Stimulated activated CD4-positive, alpha-beta T cell treated with anti-CD3 and anti-CD28 coated beads, Interleukin-2, amount 100 ng/mL, for 4 hours (primary cell): ENCODE measurements at places on chromosomes 16 and 17.

DNA sequence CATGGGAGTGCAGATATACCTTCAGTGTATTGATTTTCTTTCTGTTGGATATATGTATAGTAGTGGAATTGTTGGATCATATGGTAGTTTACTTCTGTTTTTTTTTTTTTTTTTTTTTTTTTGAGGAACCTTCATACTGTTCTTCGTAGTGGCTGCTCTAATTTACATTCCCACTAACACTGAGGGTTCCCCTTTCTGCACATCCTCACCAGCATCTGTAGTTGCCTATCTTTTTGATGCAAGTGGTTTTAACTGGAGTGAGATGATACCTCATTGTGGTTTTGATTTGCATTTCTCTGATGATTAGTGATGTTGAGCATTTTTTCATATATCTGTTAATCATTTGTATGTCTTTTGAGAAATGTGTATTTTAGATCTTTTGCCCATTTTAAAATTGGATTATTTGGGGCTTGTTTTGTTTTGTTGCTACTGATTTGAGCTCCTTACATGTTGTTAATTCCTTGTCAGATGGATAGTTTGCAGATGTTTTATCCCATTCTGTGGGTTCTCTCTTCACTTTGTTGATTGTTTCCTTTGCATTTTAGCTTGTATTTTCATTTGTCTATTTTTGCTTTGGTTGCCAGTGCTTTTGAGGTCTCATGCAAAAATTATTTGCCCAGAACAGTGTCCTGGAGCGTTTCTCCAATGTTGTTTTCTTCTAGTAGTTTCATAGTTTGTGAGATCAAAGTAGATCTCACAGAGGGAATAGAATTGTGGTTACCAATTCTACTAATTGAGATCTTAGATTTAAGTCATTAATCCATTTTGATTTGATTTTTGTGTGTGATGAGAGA is 25.0 kb upstream of the BCAS3 start:
- no peak for DNase-seq

DNA sequence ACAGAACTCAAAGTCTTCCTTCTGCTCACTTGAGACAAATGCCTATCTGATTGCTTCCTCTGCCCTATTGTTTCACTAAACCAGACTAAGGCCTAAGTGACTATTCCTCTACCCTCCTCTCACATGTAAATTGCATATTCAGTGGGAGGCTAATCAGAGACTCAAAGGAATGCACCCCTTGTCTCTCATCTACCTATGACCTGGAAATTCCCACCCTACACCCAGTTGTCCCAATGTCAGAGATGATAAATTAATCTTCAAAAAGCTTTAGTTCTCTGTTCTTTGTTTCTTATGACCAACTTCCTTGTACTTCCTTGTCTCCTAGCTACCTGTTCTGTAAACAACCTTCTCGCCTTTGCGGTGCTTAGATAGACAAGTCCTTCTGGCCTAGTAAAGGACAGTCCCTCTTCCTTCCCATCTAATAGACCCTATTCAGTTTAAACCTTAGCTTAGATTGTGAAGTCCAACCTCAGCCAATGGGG is 76.0 kb downstream of the EMP2 start:
- DNase-seq = no peak

DNA sequence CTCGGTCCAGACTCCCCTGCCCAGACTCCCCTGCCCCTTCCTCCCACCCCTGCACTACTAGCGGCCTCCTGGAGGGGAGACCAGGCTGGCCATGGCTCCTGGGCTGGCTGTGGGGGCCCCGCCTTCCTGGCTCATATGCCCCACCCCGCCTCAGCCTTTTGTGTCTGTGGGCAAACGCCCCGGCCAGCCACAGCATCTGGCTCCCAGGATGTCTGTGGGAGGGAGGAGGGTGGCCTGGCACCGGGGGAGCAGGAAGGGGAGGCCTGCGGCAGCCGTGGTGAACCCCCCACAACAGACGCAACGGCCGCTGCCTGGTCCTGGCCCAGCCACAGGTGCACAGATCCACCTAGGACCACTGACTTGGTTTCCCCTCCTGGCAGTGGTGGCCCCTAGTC is 32.9 kb downstream of the BAHCC1 start:
- DNase-seq = no peak

DNA sequence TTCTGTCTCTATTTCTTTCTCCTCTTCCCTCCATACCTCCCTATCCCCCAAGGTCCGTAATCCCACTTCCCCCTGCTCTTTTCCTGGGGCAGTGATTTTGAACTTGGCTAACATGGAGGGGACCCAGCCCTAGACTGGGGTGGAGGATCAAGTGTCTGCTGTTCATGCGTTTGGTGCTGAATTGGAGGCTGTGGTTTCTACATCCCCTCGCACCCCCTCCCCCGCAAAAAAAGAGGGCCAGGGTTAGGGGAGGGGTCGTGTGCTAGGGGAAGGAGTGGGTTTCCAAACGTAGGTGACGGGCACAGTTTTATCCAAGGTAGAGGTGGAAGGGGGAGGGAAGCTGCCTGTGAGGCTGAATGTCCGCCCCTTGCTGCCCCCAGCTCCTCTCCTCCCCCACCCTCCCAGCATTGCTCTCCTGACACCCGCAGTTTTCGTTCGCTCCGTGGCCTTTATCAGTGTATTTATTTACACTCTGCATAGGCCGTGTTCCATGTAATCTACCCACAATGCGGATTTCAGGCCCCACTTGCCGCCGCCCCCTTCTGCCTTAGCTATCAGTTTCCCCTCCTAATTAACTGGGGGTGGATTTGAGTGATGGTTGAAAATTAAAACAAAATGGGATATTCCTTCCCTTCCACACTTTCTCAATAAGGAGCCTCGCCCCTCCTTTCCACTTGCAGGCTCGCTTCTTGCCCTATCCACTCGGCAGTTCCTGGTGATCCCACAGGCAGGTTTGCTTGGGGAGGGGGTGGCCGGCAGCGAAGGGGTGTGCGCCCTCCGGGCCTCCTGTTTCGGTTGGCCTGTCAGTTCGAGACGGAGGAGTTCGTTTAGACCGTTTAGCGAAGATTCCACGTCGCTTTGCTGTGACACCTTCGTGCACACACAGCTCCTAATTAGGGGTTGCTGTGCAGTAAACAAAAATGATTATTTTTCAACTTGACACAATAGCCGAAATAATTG is 2.0 kb downstream of the GNAO1 start:
- no peak for DNase-seq

DNA sequence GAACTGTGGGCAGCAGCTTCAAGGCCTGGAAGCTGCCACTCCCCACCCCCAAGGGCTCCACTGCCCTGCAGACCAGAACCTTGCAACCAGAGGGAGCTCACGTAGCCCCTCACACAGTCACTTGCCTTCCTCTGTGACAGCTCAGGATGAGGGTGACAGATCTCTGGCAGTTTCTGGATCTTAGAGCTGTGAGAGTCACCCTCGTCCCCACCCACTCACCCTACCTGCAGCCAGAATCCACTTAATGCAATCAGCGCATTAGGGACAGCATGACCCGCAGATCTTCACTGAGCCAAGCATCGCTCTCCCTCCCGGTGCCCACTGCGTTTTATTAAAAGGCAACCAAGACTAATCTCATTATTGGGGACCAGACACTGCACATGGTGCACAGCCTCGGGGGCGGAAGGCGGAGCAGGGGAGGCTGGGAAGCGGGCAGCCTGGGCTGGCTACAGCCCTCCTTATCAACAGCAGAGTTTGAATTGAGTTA is 3.5 kb downstream of the CYB561 start:
- no peak for DNase-seq

DNA sequence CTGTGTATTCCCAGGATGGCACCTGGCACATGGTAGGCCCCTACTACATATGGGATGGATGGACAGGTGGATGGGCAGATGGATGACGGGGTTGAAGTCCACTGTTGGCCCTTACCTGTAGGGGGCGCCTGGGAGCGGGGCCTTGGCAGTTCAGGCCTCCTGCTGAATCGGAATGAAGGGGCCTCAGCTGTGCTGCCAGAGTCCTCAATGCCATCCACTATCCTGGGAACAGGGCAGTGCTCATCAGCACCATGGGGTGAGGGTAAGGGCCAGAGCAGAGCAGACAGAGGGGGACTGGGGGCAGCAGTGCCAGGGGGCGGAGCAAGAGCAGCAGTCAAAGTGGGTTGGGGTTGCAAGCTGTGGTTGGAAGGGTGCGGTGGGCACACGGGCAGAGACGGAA is 8.3 kb upstream of the RAB5C start:
- peak; percentile 22 for DNase-seq

- DNase-seq = no peak
Measured at GRCh38 chr17:49196520-49196919, 13.9 kb downstream of the GNGT2 start.

GRCh38 chr17:81806461-81807209 is 2.7 kb downstream of the GCGR start:
- DNase-seq = no peak

- no peak for DNase-seq
Measured at GRCh38 chr16:11114366-11115164, 141.4 kb downstream of the SOCS1 start.

DNA sequence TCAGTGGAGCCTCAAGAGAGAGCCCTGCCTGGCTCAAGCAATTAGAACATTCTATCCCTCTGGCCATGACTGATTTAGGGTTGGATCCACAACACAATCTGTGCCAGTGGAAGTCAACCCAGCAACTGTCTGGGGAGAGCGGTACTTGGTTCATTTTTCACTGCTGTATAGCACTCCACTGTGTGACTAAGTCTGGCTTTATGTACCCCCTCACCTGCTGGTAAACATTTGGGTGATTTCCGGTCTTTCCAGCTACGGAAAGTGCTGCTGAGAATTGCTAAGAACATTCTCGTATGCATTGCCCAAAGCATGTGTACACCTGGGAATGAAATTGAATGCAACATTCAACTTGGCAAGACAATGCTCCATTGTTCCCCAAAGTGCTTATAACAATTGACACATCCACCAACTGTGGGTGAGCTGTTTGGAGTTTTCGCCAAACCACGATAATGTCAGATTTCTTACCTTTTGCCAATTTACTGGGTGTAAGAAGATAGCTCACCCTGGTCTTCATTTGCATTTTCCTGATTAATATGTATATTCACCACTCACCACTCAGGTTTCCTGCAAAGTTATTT is 63.5 kb upstream of the MED9 start:
- no peak for DNase-seq

DNA sequence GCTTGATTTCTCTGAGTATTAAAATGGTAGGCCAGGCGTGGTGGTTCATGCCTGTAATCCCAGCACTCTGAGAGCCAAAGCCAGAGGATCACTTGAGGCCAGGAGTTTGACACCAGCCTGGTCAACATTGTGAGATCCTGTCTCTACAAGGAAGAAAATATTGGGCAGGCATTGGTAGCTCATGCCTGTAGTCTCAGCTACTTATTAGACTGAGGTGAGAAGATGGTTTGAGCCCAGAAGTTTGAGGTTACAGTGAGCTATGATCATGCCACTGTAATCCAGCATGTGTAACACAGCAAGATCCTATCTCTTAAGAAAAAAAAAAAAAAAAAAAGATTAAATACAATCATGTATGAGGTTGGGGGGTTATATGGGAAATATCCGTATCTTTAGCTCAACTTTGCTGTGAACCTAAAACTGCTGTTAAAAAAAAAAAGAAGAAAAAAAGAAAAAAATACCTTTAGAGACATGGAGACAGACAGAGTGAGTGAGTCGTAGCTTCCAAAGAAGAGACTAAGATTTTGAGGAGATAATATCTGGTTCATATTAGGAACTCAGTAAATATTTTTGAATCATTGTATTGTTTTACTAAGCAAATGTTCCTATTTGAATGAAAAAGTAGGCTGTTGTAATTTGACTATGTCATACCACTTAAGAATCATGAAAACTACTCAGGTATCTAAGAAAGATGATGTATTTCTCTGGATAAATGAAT is 325.7 kb upstream of the TBX2 start:
- DNase-seq = no peak

DNA sequence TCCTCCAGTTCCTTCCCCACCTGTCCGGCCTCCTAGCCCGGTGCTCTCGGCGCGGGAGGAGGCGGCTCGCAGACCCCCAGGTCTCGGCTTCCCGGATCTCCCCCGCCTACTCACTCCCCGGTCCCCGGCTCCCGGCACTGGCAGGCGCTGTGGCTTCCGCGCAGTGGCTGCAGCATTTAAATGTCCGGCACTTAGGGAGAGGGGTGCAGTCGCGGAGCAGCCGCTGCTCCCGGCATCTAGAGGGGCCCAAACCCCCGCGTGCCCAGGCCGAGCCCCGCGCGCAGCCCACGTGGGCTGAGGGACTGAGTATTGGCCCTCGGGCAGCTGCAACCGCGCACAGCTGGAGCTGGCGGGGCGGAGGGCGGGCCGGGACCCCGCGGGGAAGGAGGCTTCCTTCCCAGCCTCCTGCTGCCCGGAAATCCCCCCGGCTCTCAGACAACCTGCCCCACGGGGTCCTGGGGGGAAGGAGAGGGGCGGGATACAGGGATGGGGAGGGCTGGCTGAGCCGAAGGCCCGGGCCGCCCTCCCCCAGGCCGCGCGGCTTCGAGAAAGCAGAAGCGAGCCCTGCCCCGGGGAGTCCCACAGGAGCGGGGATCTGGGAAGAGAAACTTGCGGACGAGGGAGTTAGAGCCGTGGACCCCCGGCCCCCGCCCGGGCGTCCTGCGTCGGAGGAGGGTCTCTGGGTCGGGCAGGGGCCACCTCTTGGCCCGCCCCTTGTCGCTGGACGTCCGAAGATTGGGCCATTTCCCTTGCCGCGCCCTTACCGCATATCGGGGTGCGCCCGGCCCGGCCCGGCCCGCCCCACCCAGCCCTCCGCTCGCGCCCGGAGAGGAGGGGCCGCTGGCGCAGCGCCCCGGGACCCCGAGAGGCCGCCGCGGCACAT is at the start of gene MMP25:
Gene MMP25, plus strand, starts transcription at position 804 of the 883 bp plus-strand sequence. CDS start 357 bp downstream, outside the sequence.
- no peak for DNase-seq

DNA sequence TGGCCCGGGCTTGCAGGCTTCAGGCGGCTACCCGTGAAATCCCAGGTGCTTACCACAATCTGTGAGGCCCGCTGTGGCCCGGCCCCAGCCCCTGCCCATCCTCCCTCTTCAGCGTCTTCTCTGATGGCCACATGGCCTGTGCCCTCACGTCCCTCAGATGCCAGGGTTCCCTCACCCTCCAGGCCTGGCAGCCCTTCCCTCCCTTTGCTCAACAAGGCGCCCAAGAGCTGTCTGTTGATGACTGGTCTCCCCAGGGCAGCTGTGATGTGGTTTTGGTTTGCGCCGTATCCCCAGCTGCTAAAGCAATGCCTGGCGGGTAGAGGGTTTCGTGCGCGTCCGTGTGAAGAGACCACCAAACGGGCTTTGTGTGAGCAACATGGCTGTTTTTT is 35.1 kb downstream of the PMM2 start:
- no peak for DNase-seq
